Left kidney (tissue), 8 donors: ENCODE measurements at places on chromosomes 5 and 9.

GRCh38 chr9:4936277-4936676 is 48.8 kb upstream of the JAK2 start:
- no peak for DNase-seq

GRCh38 chr5:53303105-53303504 is 177.3 kb upstream of the FST start:
- DNase-seq, result no peak

DNA sequence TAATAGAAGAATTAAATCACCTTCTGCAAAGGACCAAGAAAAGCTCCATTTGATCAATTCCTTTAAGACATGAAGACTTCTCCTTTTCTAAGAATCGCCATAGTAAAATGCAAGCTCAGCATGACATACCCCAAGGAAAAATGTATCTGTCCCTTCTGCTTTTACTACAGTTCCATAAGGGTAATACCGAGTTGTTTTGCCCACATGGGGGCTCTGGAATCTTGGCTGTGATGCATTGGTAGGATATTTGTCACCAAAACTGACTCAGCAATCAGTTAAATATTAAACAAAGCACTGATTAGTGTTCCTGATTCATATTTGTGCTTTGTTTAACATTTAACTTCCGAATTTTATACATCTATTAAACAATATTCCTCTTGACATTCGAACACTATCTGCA is 24.3 kb upstream of the KCNIP1 start:
- DNase-seq, result no peak

GRCh38 chr5:10745133-10745532 is 15.9 kb downstream of the DAP start:
- DNase-seq, result no peak

- no peak for DNase-seq
Observed at GRCh38 chr5:123398058-123398733, 25.0 kb downstream of the CEP120 start.

DNA sequence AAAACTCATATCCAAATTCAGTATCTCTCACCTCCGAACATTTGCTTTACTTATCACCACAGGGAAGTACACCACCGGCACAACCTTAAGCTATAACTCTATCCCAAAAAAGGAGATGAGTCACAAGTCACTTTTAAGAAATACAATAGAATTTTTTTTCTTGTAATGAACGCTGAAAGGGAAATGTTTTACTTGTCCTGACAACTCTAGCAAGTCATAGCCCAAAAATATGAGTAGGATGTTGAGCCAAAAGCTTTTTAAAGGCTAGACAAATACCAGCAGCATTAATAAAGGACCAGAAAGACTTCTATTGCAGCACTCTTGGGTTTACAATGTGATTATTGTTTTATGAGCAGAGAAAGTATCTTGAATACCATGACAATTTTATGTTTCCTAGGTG is 147.3 kb upstream of the FST start:
- DNase-seq, result no peak

GRCh38 chr9:109499631-109500410 is 1.7 kb upstream of the PTPN3 start:
- DNase-seq, result no peak

GRCh38 chr5:173564106-173564505 is 52.3 kb downstream of the BOD1 start:
- DNase-seq, result no peak

- DNase-seq, result no peak
Observed at GRCh38 chr9:37953206-37953774, 49.4 kb upstream of the SLC25A51 start.
